ENCODE measurements at places on chromosomes 13 and 19.

DNA sequence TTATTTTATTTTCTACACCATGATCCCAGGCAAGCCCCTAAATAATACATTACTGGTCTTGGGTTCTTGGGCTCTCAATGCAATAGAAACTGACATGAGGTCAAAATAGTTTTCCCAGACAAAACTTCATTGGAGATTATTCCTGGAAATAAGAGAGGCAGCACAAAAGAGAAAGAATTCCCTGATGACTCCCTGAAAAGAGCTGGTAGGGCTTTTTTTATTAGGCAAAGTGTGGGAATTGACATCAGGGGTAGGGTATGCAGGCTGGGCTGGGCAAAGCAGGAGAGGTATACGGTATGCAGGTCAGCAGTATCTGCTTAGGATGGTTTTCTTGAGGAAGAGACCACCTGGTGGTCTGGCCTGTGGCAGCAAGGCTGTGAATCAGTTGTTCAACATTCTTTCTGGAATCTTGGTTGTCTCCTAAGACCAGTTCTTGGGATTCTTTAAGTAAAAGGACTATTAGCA is 9.3 kb upstream of the IGFL3 start:
- no peak for DNase-seq

DNA sequence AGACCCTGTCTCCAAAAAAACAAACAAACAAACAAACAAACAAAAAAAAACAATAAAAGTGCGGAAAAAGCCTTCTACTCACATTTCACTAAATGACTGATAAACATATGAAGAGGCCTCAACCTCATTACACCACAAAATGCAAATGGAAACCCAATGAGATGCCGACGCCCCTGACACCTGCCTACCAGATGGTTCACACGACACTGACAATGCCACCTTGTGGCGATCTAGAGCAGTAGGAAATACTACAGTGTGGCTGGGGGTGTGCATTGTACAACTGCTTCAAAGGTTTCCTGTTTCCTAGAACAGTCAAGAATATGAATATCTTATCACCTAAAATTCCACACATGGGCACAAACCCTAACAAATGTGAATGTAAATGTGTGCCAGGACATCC is 14.0 kb downstream of the SCGB2B2 start:
- DNase-seq = no peak

GRCh38 chr19:15488489-15489226 is 9.4 kb upstream of the PGLYRP2 start:
- no peak for DNase-seq

DNA sequence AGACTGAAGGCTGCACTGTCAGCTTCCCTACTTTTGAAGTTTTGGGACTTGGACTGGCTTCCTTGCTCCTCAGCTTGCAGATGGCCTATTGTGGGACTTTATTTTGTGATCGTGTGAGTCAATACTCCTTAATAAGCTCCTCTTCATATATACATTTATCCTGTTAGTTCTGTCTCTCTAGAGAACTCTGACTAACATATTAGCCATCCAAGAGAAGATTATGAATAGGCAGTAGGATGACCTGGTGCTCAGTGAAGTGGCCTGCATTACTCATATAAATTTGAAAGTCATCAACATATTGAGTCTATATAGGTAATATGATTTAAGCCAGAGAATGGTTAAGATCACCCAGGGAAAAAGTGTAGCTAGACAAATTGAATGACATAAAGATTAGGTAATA is 136.3 kb upstream of the UFM1 start:
- DNase-seq = no peak

- no peak for DNase-seq
Observed at GRCh38 chr13:112567161-112567862, 20.6 kb downstream of the TUBGCP3 start.

DNA sequence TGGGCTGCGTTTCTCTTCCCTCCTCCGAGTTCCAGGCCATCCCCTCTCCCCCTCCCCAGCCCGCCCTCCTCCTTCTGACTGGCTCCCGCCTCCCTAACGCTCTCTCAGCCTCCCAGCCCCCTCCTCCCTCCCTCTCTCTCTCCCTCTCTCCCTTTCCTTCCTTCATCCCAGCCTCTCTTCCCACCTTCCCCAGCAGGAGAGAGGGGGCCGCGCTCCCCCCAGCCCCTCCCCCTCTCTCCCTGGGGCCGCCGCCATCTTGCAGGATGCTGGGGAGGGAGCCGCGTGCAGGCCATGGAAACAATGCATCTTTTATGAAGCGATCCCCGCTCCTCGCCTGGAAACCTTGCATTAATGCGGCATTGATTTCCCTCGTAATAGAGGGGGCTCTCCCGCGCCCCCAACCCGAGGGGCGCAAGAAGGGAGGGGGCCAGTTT is 42.6 kb upstream of the ADGRL1 start:
- peak; percentile 36 for DNase-seq

DNA sequence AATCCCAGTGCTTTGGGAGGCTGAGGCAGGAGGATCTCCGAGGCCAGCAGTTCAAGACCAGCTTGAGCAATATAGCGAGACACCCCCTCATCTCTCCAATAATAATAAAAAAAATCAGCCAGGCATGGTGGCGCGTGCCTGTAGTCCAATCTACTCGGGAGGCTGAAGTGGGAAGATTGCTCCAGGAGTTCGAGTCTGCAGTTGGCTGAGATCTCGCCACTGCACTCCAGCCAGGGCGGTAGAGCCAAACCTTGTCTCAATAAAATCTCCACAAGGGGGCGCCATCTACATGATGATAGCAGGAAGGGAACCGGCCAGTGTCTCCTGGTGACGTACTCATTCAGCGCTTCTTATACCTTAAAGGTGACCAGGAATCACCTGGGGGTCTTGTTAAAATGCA is 13.6 kb upstream of the C5AR1 start:
- peak; percentile 80 for DNase-seq

DNA sequence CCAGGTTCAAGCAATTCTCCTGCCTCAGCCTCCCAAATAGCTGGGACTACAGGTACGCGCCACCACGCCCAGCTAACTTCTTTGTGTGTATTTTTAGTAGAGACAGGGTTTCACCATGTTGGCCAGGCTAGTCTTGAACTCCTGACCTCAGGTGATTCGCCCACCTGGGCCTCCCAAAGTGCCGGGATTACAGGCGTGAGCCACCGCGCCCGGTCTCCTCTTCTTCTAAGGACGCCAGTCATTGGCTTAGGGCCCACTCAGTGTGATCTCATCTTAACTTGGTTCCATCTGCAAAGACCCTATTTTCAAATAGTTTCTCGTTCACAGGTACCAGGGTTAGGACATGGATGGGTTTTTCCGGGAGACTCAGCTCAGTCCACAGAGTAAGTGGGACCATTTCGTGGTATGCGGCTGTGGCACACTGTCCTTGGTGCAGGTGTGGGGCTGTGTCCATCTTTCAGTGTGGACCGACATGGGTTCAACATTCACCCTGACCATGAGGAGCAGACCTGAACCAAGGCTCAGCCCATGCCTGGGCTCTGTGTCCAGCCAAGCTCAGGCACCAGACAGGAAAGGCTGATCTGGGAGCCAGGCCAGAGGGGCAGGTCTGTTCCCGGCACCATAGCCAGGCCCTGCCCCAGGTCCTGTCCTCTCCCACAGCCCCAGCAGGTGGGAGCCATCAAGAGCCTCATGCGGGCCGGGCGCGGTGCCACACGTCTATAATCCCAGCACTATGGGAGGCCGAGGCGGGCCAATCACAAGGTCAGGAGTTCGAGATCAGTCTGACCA is 2.8 kb upstream of the MKNK2 start:
- no peak for DNase-seq

DNA sequence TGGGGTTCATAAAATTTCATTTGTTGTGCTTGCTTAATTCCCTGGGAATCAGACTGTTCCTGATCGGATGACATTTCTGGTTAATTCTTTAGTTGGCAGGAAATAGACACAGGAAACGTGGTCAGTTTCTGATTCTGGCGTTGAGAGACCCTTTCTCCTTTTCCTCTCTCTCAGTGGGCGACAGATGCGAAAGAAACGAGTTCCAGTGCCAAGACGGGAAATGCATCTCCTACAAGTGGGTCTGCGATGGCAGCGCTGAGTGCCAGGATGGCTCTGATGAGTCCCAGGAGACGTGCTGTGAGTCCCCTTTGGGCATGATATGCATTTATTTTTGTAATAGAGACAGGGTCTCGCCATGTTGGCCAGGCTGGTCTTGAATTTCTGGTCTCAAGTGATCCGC is 10.8 kb downstream of the LDLR start:
- DNase-seq = no peak

- no peak for DNase-seq
Observed at GRCh38 chr19:54473071-54473891, at the start of gene CDC42EP5. CDC42EP5 (minus strand) TSS chr19:54473296; CDS start chr19:54465547, 7,749 bp downstream.

GRCh38 chr13:84077271-84077670 is 195.0 kb upstream of the SLITRK1 start:
- DNase-seq = no peak

- no peak for DNase-seq
Observed at GRCh38 chr19:9757544-9758501, 10.7 kb downstream of the ZNF846 start.

DNA sequence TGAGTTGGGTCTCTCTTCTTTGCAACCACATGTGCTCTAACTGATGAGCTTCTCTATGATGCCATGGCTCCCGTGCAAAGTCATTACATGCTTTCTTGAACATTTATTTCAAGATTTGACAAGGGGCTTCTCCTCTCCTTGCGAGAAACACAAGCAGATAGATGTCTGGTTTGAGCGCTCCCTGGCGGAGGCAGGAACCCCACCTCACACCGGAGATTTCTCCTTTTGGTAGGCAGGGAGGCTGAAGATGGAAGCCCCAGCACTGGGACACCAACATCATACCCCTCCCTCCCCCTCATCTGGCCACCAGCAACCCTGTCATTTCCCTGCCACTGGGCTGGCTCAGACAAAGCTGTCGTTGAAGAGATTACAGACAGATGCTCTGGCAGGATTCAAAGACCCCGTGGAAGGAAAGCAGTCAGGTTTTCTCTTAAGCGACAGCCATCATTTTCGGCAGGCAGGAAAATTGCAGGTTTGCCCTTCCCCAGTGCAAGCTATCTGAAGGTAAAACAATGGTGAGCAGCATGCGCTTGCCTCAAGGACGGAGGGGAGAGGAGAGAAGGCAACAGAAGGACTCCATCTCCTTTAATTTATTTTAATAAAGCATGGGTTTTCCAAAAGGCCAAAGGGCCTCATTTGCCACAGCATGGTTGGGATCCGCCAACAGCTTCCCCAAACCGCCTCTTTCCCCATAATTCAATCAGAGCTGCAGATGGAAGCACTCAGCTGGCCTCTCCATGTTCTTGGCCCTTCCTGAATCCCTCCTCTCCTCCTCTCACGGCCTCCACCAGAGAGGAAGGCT is 344.1 kb upstream of the TSHZ3 start:
- no peak for DNase-seq

- no peak for DNase-seq
Observed at GRCh38 chr19:49549045-49549444, 21.2 kb downstream of the RCN3 start.

GRCh38 chr13:41561170-41561569 is 103.8 kb downstream of the RGCC start:
- no peak for DNase-seq

GRCh38 chr13:59865398-59865797 is 298.3 kb downstream of the DIAPH3 start:
- no peak for DNase-seq

DNA sequence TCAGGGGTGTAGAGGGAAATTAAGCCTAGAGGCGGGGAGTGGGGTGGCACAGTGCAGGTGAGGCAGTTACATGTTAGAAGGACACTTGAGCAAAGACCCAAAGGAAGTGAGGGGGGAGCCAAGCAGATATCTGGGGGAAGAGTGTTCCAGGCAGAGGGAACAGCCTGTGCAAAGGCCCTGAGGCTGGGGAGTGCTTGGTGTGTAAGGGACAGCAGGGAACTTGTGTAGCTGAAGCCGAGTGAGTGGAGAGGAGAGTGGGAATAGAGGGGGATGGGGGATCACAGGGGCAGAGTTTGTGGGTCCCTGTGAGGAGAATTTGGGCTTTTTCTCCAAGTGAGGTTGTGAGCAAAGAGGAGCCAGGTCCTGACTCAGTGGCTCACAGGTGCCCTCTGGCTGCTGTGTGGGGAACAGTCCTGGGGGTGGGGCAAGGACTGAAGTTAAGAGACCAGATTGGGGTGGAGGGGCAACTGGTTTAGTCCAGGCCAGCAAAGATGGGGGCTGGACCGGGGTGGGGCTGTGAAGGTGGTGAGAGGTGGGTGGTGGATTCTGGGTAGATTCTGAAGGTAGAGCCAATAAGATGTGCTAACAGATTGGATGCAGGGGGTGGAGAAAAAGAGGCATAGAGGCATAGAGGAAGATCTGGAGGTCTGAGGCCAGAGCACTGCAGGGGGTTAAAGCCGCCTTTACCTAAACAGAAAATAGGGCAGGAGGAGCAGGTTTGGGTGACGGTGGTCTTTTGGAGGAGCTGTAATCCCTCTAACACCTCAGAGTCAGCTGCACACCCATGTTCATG is 75.3 kb downstream of the CACNA1A start:
- DNase-seq = no peak

DNA sequence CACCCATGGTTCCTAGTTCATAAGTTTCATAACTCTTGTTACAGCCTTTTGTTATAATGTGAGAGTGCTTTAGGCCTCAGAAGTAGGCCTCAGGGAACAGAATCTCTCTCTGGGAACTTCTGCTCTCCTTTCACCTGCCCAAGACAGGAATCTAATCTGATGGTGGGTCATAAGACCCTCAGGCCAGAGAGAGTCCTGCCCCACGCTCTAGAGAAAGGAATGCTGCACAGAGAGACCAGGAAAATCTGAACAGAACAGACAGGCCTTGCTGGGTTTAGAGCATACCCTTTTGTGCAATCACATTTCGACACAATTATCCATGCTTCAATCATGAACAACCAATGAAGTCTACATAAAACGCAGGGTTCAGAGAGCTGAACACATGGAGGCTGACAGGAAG is 3.4 kb upstream of the DIAPH3 start:
- DNase-seq = no peak

GRCh38 chr13:66180836-66181235 is 1049.3 kb downstream of the PCDH9 start:
- DNase-seq = no peak

- DNase-seq = peak; percentile 87
Observed at GRCh38 chr19:38849147-38849859, 483 bp downstream of the HNRNPL start.

Data from NCI-H510A (cell line).